NCI-H1417 treated with DMSO at 0.1 percent for 48 hours (cell line): ENCODE measurements at places on chromosomes 1 and 21.

GRCh38 chr1:28157894-28158293, 18.6 kb downstream of the PTAFR start:
- DNase-seq, result no peak

DNA sequence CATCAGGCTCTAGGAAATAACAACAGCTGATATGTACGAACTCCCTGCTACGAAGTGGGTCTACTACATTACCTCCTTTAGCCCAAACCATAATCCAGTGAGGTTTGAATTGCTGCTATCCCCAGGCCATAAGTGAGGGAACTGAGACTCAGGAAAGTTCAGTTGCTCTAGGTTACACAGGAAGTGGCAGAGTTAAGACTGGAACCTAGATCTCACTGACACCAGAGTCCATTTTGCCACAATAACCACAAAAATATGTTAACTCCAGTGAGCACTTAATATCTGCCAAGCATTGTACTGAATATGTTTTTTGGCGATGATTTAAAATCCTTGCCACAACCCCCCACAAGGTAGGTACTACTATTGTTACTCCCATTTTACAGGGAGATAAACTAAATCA, 8.9 kb upstream of the TADA1 start:
- DNase-seq, result no peak

DNA sequence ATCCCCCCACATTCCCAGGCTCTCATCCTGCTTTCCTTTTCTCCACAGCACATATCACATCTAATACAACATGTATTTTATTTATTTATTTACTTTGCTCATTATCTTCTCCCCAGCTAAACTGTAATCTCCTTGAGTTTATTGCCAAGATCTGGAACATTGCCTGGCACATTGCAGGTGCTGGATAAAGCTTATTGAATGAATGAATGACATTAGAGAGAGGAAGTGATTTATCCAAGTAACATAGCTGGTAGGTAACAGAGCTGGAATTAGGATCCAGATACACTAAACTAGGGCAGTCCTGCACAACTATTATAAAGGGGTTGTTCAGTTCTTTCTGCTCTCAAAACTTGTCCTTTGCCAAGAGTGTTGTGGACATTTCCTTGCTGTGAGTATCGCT, 8.6 kb upstream of the PTAFR start:
- DNase-seq, result no peak

DNA sequence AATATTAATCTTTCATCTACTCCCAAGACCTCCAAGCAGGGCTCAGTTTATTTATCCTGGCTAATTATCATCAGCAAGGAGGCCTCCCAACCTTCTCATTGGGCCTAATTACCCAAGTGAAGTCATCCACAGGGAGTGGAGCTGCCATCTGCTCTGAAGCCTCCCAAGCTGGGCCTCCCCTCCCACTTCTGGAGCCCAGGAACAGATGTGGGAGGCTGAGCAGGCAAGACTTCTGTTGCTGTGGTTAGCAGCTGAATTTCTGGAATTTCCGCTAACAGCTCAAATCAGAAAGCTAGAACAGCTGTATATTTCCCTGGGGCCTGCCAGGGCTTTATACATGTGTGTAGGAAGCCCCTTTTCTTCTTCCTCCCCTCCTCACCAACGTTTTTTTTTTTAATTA, 127.5 kb downstream of the UCK2 start:
- DNase-seq, result no peak

DNA sequence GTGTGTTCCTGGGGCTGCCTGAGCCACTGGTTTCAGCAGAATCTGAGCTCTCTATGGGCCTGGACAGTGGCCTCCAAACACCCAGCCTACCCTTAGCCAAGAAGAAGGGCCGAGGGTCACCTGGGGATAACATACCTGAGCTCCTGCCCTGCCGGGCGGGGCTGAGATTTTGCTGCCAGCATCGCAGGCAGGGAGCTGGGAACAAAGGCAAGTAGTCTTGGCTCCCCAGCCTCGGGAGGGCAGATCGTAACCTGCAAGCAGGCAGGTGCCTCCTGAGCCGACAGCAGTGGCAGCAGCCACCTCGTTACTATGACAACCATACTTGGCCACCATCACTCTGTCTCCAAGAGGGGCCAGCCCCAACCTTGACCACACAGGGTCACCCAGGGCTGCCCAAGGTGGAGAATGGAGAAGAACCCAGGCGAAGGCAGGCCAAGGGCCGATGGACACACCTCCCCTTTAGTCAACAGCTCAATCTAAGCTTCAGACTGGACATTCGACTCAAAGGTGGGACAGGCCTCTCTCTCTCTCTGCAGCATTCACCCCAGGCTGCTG, 54.6 kb downstream of the TOMM20 start:
- DNase-seq, result peak; percentile 21

DNA sequence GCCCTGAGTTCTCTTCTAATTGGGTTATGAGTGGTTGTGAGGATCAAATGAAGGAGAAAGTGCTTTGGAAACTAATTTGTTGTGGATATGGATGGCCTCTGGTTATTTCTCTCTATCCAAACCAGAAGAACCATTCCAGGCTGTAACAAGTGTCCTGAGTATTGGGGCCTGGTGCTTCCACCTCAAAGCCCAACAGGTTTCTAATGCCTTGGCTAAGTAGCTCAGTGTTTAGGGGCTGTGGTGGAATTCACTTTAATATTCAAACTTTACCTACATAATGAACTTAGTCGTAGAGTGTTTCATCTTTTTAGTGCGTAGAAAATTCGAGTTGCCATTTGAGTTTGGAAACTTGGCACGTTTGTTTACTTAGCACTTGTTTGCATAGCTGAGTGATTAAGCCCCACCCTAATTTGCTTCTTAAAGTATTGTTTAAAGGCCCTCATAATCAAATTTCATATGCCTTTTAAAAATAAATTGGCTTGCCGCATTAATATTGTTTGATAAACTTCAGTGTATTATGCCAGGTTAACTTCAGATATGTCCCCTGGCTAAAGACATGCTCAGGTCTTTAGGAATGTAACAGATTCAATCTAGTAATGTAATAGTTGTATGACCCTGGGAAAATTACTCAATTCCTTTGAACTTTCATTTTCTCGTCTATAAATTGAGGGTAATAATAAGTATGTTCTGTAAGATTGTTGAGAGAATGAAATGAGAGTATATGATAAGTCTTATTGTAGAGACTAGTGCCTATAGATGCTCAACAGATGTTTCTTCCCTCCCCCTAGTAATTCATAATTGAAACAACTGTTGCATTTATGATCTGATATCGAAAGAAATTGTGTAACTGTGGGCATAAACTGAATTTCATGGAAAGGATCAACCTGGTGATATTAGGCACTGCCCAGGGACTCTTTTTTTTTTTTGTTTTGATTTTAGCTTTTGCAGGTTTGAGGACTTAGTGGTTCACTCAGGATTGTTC, 1.6 kb downstream of the AGO4 start:
- DNase-seq, result no peak

DNA sequence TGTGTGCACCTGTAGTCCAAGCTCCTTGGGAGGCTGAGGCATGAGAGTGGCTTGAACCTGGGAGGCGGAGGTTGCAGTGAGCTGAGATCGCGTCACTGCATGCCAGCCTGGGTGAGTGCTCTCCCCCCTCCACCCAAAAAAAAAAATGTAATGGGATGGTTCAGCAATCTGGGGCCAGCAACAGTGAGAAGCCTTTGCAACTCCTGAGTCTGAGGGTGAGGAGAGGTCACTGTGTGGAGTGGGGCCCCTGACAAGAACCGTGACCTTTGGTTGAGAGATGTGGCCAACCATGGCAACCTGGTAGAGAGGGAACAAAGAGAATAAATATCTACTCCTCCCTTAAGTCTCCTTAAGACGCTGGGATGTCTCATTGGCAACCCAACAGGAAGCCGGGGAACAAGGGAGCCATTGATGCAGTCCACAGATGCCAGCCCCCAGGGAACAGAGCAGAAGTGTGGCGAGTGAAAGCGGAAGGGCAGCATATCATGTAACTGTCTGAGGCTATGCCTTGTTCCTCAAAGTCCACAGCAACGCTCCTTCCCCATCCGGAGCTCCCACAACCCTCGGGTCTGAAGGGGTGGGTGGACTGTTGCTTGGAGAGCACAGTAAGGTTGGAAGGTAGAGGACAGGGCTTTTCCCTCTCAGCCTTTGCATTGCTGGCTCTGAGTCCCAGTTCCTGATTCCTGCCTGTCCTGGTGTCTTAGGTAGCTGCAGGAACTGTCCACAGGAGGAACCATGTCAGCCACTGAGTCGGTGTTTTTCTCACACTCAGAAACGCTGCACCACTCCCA, 8.3 kb downstream of the TRNP1 start:
- no peak for DNase-seq

DNA sequence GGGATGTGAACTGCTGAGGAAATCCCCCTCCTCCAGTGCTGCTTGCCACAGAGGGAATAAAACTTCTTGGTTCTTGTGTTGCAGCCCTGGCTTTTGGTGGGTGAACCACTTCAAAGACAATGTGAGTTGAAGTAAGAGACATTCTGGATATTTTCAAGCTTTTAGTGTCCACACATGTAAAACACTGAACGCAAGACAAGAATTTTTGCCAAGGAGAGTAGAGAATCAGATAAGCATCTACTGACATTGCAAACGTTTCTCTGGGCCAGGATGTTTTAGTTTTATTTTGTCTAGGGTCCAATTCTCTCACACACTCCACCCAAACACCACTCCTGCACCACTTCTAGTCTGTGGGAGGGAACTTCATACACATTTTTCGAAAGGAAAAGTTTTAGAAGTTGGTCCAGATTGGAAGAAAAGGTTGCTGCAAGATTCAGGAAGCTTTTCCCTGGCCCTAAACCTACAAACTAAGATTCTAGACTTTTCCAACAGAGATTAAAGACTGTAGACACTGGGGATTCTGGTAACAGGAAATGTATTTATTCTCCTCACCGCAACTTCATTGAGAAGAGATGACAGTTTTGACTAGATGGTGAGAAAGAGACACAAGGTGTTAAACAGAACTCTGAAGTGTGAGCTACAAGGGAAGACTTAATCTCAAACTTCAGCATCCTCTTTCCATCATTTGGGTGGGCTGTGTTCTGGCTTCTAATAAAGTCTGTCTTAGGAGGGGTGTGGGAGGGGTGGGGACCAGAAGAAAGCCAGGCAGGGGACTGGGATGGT, 16.1 kb downstream of the FASLG start:
- no peak for DNase-seq

- no peak for DNase-seq
Measured at GRCh38 chr21:40257342-40257741, 390.1 kb downstream of the PCP4 start.

DNA sequence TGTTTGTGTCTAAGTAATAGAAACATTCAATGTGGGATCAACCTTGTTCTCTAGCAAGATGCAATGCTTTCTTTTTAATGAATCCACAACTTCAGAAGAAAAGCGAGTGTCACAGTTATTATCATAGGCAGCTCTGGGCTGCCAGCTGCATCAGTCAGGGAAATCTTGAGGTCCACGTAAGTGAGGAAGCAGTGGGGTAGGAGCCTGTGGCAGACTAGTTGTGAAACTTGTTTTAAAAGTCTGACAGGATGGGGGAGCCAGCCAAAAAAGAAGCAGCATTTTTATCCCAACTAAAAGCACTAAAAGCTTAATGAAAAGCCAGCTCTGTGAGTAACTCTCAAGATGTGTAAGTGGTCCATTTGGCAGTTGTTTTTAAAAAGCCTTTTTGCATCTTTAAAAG, 113.1 kb downstream of the ZNF326 start:
- no peak for DNase-seq

DNA sequence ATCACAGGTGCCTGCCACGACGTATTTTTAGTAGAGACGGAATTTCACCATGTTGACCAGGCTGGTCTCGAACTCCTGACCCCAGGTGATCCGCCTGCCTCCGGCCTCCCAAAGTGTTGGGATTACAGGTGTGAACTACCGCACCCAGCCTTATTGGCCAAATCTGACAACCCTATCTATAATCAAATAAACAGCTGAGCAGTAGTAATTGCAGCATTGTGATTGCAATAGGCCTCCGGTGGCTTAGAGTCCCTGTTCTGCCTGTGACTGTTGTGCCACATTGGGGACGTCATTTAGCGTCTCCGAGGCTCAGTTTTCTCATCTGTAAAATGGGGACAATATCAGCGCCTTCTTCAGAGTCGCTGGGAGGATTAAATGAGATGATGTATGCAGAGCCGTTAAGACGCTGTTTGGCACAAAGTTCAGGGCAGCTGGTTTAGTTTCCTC, 569 bp upstream of the CAPN2 start:
- DNase-seq, result no peak
